Activated T-helper 17 cell treated with anti-CD3 and anti-CD28 coated beads, Interleukin-2, amount 50 U/mL, for 72 hours (primary cell): ENCODE measurements at places on chromosomes 11 and 22. TPM values are rescaled to one million over a fixed set of nuclear protein-coding genes. Genes with fewer than 3 reads are reported as not detected.

The OR56A1 gene
- total RNA-seq = not detected

DNA sequence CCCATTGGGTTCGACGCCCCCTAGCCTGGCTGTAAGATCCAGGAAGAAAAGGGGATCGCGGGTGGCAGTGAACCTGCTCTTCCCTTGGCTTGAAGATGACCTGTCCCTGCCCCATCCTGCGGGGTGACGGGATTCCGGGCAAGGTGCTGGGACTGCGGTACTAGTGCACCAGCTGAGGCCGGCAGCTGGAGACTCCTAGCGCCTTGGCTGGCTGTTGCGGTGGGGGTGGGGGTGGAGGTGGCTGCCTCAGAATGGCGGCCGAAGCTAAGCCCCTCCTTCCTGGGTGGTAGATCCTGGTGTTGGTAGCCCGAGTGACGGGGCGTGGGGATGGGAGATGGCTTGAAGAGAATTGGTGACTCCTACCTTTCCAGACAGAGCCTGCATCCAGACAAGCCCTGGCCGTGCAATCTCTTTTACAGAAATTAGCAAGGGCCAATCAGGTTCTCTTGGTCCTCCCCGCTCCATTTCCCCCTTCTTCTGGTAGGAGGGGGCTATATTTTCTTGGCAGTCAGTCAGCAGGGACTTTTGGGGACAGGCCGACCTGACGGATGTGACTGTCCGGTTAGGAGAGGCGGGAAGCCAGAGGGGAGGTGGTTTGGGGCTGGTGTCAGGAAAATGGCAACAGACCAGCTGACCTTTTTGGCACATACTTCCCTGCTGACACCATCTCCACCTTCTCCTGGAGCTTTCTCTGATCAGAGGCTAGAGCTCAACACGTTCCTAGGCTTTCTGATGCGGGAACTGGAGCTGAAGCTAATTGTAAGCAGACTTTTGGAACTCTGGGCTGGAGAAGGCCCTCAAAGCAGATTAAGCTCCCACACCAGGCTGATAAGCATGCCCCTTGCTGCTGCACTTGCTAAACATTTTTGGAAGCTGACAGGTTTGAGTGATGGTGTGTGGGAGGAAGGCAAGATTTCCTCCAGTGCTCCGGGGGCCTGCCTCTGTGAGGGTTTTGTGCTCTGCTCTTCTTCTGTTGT is 2.0 kb downstream of the NAV2 start:
- ATAC-seq = no peak

DNA sequence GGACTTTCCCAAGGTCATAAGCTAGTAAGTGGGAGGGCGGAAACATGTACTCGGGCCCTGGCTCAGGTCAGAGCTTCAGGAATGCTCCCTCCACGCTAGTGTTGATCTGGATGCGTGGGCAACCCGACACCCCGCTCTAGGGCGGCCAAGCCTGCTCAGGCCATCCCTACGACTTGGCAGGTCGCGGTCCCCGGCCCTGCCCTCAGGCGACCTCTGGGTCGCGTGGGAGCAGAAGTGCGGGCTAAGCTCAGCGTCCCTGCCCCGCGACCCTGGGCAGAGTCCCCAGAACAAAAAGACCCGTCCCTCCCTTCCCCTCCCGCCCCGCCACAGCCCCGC is 781 bp upstream of the TEF start:
- peak; percentile 18 for ATAC-seq

- no peak for ATAC-seq
These were observed 818.6 kb downstream of the FAM181B start for GRCh38 chr11:81915045-81915444.

The EMID1 gene
- not detected for total RNA-seq

- no peak for ATAC-seq
These were observed 21.8 kb downstream of the NAT10 start for GRCh38 chr11:34126959-34127848.
